Ovary (tissue), 10 donors: ENCODE measurements at places on chromosomes 6 and 20.

DNA sequence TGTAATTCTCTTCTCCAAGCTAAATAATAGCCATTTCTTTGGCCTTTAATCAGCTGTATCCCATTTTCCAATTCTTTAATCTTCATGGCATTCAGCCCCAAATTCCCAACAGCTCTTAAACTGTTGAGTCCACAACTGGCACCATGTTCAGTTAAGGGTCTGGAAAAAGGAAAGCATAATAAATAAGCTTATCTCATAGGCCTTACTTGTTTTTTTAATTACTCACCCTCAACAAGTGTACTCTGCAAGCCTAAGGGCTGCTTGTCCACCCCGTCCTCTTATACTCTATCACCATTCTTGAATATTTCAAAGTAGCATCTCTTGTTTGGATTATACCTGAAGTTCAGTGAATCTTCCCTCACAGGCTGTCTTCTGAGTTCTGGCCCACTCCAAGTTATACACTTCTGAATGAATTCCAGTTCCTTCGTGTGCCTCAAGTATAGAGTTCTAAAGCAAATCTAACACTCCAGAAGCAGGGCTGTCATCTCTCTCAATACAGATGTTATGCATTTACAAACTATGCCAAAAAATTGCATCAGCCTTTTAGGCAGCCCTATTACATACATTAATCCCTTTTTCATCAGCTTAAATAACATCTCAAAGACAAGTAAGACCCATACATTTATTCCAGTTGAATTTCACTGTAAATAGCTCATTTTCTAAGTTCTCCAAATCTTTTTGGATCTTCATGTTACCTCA is 98.7 kb downstream of the COL21A1 start:
- H3K4me3 ChIP-seq = no peak overlapping the region
- no peaks in the 10 kb centered on the region for H3K27me3 ChIP-seq
- DNase-seq = no peak
- H3K4me1 ChIP-seq = no peaks in the 10 kb centered on the region

GRCh38 chr20:37072293-37073196 is 23.3 kb downstream of the RBL1 start:
- H3K36me3 ChIP-seq = no peaks in the 10 kb centered on the region
- no peaks in the 10 kb centered on the region for H3K4me1 ChIP-seq

DNA sequence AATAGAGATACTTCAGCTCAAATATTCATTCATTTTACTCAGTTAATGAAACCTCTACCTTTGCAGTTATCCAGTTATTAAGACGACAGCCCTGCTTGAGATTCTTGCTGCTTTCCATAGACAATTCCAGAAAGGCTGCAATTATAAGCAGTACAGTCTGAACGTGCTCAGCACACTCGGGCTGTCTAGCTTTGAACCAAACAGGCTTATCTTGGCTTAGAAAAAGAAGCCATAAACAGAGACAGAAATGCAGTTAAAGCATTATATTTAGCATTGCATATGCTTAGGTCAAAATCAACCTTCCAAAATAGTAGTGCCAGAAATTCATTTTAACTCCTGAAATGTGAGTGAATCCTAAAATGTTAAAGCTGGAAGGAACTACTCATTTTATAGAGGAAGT is 204.1 kb upstream of the KCNQ5 start:
- no peaks in the 10 kb centered on the region for H3K36me3 ChIP-seq
- H3K4me3 ChIP-seq = no peak overlapping the region
- no peak overlapping the region for H3K27ac ChIP-seq
- DNase-seq = no peak
- no peaks in the 10 kb centered on the region for H3K4me1 ChIP-seq

- no peaks in the 10 kb centered on the region for H3K36me3 ChIP-seq
- H3K27ac ChIP-seq = no peak overlapping the region
- H3K4me3 ChIP-seq = no peak overlapping the region
- no peaks in the 10 kb centered on the region for H3K4me1 ChIP-seq
- no peak for DNase-seq
Observed at GRCh38 chr6:84652356-84653026, 111.9 kb downstream of the TBX18 start.

DNA sequence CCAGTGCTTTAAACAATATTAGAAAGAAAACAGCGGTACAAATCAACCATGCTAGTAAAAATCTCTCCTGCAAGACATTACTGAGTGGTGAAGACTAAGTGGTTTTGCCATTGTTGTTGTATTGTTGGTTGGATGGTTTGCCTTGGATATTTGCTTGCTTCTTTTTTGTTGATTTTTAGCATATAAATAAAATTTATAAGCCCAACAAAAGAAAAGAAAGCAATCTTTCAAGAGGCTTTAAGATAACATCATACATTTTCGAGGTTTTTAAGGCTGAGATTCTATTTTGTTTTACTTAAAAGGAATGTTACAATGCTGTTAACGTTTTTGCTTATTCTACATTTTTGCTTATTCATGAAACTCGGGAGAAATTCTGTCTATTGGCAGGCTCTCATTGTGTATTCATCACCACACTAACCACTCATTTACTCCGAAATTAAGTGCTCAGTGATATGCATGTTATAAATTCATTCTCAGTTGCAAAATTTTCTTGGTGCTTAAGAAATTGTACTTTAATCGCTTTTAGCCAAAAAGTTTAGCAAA is 139.1 kb downstream of the LAMA2 start:
- no peak for DNase-seq
- no peaks in the 10 kb centered on the region for H3K27me3 ChIP-seq
- no peaks in the 10 kb centered on the region for H3K4me1 ChIP-seq
- no peaks in the 10 kb centered on the region for H3K36me3 ChIP-seq
- no peak overlapping the region for H3K27ac ChIP-seq

DNA sequence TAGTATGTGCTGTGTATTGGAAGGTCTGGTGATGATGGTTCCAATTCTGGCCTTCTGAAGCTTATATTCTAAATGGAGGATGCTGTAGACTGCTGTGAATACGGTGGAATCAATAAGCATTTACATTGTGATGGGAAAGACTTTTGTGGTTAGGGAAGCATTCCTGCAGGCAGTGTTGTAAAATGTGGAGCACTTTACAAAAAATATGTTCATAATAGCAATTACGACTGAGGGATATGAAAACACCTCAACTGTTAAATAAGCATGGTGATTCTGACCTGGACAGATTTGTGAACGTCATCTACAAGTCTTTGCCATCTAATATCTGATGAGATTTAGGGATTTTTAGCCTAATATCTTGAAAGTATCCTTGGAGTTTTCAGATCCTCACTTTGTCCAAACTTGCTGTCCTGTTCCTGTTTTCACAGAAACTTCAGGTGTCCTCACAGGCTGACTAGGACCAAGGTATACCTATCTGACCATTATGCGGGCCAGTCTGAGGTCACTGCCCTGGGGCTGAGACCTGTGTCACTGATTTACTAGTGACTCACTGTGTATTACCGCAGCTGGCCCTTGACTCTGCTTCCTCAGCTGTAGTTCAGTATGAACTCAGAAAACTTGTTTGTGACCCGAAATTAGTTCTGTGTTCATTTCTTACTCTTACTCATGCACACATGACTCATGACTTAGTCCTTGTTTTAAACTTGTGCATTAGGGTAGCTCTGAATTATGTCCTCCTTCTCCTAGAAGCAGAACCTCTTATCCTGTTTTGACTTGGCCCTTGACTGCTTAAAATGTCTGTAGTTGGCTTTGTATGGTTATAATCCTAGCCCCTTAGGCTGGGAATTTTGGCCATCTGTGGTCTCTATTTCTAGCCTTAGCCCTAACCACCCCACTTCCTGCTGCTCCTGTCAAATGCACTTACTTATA is 343.0 kb downstream of the CDKAL1 start:
- H3K36me3 ChIP-seq = no peaks in the 10 kb centered on the region
- H3K4me3 ChIP-seq = no peak overlapping the region
- H3K27ac ChIP-seq = no peak overlapping the region
- H3K4me1 ChIP-seq = peaks cover 4% of the 10 kb centered on the region

GRCh38 chr20:24872291-24873024 is 76.6 kb upstream of the CST7 start:
- H3K4me1 ChIP-seq = no peaks in the 10 kb centered on the region
- no peaks in the 10 kb centered on the region for H3K27me3 ChIP-seq
- no peak for DNase-seq
- H3K36me3 ChIP-seq = no peaks in the 10 kb centered on the region
- no peak overlapping the region for H3K27ac ChIP-seq
